ENCODE measurements at places on chromosomes 1 and 21.

DNA sequence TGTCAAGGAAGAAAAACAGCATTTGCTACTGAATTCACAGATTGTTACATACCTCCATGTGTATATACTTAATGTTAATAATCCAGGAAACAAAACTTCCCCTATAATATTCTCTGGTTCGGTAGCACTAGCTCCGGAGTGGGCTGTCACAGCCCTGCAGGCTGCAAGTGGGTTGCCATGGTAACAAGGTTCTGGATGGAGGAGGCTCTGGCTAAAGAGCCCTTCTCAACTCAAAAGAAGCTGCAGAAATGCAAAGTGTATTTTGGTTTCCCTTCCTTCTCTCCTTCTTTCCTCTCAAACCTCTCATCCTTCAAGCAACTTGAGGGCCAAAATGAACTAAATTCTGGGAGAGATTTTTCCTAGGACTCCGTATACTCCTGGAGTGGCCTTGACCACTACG lies 45.2 kb downstream of the ASTN1 start:
- DNase-seq, result no peak

DNA sequence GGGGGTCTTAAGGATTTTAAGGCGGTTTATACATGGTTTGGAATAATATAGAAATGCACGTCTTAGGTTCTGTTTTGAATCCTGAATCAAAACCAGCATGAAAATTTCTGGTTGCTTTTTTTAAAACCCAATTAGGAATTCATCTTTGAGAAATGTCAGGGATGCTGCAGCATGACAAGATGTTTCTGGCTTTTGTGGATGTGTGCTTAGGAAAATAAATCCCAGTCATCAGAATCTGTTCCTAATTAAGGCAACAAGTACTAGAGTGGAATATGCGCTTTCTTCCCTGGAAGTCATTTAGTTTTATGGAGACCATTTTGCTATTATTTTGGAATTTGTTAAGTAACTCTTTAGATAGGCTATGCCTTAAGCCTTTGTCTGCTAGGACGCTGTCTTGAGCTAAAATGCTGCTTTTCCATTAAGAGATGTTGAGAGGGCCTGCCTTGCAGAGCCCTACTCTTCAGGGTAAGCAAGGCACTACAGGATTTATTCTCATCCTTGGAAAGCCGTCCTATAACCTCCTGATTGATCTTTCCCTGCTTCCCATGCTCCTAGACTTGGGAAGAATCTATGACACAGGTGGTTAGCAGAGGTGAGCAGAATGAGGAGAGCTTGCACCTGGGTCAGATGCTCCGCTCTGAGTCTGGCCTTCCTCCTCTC lies 332.8 kb downstream of the DISC1 start:
- no peak for DNase-seq

- no peak for DNase-seq
These were observed 15.0 kb downstream of the KRTAP26-1 start for GRCh38 chr21:30305136-30305535.

DNA sequence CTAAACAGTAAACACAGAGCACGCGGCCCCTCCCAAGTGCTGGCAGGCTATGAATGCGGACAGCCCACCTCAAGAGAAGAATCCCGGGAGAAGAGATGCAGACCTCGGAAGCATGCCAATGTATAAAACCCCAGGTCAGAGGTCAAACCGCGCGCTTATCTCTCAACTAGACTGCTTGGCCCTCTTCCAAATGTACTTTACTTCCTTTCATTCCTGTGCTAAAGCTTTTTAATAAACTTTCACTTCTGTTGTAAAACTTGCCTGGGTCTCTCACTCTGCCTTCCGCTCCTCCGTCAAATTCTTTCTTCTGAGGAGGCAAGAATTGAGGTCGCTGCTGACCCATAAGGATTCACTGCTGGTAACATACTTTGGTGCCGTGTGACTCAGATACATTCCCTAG lies 216.0 kb downstream of the S1PR1 start:
- DNase-seq, result no peak

- DNase-seq, result no peak
These were observed 30.2 kb downstream of the RABGAP1L start for GRCh38 chr1:174189428-174190062.

DNA sequence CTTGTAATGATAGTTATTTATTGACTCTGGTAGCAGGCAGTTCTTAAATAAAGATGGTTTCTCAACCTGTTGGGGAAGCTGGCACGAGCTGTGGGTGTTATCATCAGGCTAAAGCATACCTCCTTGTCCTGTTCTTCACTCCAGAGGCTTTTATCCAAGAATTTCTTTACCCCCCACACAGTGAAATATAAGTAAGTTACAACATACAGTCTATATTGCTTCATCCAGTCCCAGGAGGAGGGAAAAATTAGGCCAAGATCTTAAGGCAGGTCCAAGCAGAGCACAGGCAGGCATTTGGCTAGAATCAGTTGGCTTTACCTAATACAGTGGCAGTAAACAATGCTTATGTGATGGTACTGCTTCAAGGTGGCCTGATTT lies 6.3 kb downstream of the TMEM81 start:
- no peak for DNase-seq

DNA sequence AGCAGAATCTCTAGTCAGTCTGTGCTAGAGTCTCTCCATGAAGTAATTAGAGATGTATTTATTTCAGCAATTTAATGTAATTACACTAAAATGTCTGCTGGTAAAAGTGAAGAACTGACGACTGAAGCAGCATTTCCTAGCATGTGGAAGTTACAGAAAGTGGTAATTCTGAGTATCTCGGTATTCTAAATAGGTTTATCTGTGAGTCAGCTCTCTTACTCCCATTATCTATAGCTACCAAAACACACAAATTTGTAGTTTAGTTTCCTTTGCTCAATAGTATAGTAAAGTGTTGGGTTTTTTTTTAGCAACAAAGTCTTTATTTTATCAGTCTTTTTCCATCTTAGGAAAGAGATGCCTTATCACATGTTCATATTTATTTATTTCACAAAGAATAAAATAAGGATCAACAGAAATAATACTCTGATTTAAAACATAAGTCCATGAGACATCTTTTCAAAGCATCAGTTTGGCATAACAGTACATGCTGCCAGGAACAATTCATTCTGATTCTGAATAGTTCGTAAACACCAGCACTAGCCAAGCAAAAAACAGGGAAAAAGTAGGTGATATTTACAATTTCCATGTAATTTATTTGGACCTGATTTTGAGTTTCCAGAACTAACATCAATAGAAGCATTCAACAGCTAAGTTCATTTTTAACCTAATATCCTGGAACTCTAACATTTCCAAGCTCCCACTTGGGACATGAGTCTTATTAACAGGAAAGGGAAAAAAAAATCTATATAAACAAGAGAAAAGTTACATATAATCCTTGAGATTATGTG lies 76.3 kb downstream of the KCNT2 start:
- DNase-seq, result no peak

DNA sequence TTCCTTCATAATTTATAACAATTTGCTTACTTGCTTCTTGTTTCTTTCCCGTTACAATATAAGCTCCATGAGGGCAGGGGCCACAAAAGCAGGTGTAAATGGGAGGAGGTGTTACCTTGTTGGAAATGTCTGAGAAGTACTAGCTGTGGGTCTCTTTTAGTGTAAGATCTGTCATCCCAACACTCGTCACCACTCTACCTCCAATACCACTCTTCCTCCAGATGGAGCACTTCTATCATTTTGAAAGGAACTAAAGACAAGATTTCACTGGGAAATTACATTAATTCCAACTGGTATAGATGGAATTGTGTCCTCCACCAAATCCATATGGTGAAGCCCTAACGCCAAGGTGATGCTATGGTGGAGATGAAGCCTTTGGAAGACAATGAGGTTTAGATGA lies 53.0 kb upstream of the CPLANE2 start:
- DNase-seq, result no peak

DNA sequence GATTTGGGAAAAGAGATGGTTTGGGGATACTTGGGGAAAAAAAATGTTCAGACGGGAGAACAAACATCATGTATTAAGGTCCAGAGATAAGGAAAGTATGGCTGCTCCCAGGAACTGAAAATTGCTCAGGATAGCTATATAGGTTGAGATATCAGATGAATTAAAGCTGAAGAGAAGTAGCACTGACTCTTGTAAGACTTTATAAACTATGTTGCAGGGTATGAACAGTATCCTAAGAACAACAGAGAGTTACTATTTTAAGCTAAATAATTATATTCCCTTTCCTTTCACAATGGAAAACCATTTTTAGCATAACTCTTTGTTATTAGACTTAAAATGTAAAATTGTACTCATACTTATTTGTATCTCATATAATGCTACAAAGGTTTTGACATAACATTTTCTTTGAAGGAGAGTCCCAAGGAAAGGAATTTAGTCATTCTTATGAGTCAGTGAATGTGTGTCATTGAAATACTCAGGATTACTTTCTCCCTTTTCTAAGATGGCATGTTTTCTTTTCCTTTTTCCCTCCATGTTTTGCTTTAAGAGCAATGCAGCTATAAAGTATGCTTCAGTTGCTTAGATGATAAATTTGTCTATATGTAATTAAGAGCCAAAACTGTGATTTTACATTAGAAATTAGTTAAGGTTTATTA lies 139.4 kb upstream of the KIAA1614 start:
- no peak for DNase-seq

DNA sequence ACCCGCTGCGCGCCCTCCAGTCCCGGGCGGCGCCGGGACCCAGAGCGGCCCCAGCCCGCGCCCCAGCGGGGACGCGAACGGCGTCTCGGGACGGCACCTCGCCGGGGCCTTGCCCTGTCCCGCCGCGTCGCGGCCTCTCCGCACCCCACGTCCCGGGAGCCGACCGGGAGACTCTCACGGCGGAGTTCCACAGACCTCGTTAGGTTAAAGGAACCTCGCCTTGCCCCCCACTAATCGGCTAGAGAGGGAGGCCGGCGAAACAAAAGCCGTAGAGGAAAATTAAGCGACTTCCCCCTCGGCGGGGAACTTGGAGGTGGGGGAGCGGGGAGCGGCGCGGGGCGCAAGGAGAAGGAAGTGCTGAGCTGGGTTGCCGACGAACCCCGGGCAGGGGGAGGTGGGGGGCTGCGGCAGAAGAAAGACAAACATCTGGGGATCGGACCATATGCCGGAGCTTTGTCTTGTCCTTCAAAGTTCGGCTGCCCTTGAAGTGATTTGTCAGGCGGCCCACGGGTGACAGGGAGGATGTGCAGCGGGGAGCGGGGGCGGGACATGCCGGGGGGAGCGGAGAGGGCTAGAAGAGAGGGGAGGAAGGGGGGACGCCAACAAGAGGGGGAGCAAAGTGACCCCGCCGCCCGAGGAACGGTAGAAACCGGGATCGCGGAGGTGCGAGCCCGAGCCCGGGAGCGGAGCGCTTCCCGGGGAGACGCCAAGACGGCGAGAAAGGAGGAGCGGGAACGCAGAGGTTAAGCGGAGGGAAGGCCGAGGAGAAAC lies 120.0 kb upstream of the RRP15 start:
- DNase-seq, result no peak

DNA sequence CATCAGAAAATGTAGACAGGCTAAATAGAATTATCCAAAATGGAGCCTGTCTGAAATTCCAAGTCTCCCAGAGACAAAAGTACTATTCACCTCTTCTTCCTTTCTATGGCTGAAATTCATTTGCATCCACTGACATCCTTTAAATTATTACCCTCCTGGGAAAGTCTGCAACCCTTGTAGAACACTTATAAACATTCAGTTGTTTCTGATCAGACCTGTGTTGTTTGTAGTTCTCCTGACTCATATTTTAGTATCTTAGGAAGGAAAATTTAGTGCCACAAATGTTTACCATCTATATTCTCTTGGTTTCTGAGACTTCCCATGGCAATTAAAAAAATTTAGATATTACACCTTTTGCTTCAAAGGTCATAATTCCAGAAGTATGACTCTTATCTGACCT lies 69.6 kb upstream of the C1orf105 start:
- no peak for DNase-seq

DNA sequence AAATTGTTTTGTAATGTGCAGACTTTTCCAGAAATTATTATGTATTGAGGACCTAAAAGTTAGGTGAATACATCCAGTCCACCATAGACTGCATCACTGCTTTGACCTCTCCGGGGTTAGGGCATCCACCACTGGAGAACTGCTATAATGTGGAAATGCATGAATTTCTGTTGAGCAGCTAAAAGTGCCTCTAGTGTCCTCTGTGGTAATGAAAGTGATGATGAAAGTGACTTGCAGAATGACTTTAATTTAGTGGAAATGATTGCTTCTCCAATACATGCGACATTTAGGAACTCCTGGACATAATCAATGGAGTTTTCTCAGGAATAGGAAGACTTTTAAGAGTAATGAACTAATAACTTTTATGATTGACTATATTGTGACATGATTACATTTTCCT lies 170.8 kb downstream of the LBR start:
- DNase-seq, result no peak

DNA sequence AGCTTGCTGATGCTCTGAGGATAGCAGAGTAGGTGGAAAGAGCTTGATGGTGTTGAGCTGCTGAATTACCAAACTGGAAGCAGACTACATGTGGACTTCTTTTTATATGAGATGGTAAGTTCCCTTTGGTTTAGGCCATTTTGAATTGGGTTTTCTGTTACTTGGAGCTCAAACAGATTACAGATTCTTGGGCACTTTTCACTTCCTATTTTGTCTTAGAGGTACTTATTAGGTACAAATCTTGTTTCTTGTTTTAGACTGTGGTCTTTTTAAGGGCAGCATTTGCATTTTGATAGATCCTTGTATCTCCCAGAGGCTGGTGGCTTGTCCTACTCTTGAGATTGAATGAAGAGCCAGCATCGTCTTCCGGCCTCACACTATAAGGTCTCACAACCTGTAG lies 70.2 kb downstream of the GADD45A start:
- no peak for DNase-seq

DNA sequence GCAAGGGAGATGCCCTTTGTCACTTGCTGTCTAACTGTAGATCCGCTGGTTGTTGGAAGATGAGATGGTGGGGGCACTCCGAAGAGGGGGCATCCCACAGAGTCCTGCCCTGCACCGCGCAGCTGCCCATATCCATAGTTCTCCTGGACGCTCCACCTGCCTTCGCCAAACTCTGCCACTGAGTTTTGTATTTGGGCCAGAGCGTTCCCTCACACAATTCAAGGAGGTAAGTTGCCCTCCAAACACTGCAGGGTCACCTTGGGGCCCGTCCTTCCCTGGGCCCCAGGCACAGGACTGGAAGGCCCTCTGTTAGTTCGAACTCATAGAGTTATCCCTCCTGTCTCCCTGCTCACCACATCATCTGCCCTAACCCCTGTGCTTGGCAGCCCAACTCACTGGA lies 22.1 kb downstream of the HYI start:
- DNase-seq, result no peak

DNA sequence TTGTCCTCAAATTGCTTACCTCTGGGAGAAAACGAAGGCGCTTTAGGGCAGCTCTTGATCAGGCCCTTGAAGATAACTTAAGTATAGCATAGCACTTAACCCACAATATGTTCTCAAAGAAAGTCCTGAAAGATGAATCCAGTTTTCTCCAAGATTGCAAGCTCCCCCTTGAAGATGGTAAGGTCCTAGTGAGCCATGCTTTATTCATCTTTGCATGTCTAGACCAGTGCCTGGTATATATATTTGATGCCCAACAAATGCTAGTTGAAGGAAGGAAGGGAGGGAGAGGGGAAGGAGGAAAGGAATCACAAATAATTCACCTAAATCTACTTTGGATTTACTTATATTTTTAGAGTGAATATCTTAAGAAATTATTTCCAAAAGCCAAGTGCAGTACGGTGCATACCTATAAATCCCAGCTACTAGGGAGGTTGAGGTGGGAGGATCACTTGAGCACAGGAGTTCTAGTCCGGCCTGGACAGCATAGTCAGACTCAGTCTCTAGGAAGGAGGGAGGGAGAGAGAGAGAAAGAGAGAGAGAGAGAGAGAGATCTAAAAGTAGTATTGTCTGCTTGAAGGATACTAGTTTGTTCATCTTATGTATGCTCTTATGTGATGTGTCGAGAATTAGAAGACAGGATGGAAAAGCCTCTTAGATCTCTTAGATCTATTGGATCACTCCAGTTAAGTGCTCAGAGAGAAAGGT lies 25.0 kb downstream of the PBX1 start:
- DNase-seq, result no peak

GRCh38 chr21:14356746-14357145 lies 26.2 kb downstream of the HSPA13 start:
- no peak for DNase-seq
